Hippocampal formation (tissue), 2 donors: ENCODE measurements at places on chromosomes 5 and 9.

GRCh38 chr5:95605786-95606185, 14.1 kb upstream of the GPR150 start:
- DNase-seq: no peak

DNA sequence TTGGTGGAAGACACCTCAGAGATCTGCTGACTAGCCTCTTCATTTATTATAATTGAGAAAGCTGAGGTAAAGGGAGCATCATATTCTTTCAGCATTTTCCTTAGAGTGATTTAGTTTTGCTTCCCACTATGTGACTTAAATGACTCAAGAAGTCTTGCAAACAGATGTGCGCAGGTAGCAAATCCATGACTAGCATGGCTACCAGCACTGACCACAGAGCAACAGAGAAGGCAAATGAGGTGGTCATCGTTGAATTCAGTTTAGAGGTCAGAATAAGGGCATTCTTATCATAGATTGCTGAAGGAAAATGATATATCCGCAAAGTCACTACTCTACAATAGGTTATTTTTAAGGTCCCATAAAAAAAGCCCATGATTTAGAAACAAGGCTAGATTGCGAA, 162.2 kb downstream of the PIK3R1 start:
- DNase-seq: no peak

DNA sequence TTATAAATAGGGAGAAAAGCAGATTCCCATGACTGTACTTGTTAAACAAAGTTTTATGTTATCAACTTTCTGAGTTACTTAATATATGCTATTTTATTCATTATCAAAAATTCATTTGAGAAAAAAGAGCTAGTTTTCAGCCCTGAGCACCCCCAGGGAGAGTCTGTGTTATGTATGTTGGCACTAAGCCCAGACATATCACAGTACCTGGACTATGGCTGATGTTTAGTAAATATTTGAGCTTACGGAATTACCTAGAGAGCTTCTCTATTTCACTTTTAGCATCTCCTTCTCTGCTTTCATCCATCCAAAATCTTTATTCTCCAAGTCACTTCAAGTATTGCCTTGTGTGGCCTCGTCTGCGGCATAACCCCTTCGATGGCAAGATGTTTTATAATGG, 225.9 kb upstream of the PCSK5 start:
- DNase-seq: no peak

DNA sequence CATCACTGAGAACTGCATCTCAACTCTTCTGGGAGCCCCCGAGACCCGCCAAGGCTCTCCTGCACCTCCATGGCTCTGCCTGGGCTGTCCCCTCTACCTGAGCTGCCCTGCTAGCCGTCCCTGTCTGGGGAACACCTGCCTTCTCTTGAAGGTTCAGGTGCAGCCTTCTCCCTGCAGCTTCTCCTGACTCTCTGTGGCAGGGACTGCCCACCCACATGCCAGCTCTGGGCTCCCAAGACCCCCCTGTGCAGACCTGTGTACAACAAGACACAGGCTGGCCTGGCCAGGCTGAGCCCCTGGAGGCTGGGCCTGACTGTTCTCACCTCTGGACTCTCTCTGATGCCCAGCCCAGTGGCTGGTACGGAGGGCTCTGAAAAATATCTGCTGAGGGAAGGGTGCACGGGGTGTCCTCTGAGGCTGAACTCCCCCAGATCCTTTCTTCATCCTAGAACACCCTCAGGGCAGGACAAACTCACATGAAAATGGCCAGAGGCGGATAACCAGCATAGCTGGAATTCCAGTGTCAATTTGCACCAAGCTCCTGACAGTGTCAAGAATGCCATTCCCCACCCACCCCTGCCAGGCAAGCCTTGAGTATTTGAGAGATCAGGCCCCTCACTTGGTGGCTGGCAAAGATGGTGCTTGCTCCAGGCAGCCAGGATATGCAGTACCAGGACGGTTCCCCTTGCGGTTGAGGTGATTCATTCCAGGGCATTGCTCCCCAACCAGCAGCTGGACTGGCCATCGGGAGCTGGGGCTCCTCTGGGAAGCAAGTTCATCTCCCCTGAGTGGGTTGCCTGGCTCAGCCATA, 40.9 kb upstream of the SLC25A51 start:
- DNase-seq: no peak

DNA sequence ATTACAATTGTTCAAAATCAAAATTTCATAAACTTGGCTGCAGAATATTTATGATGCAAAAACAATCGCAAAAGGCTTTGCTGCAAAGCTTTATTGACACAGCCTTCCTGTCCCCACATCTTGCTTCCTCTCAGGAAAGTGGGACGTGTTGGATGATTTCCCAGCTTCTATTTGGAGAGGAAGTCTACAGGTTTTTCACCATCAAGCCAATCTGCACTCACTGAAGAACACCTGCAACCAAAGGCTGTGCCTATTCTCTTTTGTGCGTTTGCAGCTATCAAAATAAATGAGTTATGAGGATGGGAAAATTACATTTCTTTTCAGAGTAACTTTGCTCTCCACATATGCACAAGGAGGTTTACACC, 214.4 kb downstream of the PLK2 start:
- DNase-seq: peak; percentile 12

GRCh38 chr5:181217803-181218062, 5.3 kb upstream of the TRIM41 start:
- DNase-seq: no peak

DNA sequence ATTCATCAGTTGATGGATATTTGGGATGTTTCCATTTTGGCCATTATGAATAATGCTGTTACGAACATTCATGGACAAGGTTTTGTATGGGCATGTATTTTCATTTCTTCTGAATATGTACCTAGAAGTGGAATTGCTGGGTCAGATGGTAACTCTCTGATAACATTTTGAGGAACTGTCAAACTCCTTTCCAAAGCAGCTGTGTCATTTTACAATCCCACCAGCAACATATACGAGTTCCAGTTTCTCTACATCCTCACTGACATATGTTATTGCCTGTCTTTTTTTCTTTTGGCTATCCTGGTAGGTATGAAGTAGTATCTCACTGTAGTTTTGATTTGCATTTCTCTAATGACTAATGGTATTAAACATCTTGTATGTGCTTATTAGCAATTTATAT, 86.7 kb downstream of the PRKACG start:
- DNase-seq: no peak

- peak; percentile 33 for DNase-seq
These were observed 26.7 kb downstream of the APBA1 start for GRCh38 chr9:69645488-69645887.

DNA sequence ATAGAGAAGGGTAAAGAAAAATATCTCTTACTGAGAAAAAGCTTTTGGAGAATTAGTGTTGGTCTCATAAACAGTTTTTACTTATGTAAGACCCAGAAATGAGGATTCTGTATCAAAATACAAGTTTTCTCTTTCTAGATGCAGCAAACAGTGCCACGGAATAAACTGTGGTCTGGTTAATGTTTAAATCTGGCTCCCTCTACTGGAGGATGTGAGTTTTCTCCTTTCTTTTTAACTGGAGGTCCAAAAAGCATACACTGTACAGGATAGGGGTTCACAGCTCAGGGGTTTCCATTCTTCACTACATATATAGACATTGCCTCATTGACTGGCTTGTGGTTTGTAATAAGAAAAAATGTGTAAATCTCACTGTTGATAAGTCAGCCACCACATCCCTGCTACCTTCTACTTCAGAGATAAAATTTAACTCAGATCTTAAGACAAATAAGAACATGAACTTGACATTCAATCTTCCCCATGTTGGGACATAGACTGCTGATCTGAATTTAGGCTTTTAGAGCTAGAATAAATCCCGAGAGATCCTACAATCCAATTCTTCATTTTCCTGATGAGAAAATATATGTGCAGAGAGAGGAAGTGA, 98.9 kb downstream of the CFAP95 start:
- DNase-seq: no peak

GRCh38 chr9:132784286-132784830, 93.7 kb downstream of the AK8 start:
- DNase-seq: no peak

- no peak for DNase-seq
These were observed 35.3 kb upstream of the SPRY4 start for GRCh38 chr5:142360051-142360498.

GRCh38 chr9:5499157-5499556, 11.2 kb upstream of the PDCD1LG2 start:
- no peak for DNase-seq

GRCh38 chr5:40166802-40167201, 512.9 kb upstream of the PTGER4 start:
- no peak for DNase-seq
